ENCODE measurements at places on chromosomes 7 and 10.

GRCh38 chr7:93176992-93177580, 28.9 kb upstream of the SAMD9L start:
- DNase-seq, result no peak

DNA sequence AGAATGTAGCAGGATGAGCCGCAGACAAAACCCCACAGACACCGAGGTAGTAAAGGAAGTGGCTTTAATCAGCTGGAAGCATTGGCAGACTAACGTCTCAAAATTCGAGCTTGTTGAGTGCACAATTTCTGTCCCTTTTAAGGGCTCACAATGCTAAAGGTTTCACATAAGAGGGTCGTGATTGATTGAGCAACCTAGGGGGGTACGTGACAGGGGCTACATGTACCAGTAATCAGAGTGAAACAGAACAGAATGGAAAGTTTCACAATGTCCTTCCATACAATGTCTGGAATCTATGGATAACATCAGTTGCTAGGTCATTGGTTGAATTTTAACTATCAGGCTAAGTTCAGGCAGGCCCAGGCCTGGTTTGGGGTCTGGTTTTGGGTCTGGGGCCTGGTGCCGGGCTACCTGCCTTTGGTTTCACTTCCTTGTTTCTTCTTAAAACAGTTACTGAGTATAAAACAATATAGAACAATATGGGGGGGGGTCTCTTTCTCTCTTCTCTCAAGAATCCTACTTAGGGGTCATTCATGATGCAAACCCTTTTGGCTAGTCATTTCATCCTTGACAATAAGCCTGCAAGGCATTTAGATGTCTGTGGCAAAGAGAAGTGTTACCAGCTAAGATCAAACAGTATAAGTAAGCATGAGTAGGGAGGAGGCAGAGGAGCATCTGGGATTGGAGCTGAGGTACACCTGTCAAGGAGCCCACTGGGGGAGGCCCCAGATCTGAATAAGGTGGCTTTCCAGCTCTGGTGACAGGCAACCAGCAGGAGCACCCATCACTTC, 364.1 kb downstream of the TNS3 start:
- no peak for DNase-seq

- DNase-seq, result peak; percentile 47
Observed at GRCh38 chr7:2527505-2528467, 8.2 kb downstream of the LFNG start.

- no peak for DNase-seq
Observed at GRCh38 chr7:1669954-1670893, at the start of gene ELFN1. ELFN1 (plus strand) TSS chr7:1670277; CDS start chr7:1744597, 74,320 bp downstream.

- DNase-seq, result no peak
Observed at GRCh38 chr7:12865593-12865992, 178.2 kb downstream of the ARL4A start.

DNA sequence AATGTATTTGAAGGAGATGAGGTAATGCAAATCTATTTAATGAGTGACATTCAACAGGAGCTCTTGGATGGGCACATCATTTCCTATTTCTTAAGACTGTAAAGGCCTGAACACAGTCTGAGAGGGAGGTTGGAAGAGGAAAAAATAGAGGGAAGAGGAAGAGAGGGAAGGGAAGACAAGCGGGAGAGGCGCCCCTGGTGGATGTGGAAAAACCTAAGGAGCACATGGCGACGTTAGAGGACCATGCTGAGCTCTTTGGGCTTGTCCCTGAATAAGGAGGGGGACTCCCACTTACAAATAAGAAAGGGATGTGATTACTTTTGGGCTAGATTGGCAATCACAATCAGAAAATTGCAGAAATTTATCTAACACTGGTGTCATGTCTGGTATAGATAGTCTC, 19.6 kb downstream of the SUN3 start:
- no peak for DNase-seq

DNA sequence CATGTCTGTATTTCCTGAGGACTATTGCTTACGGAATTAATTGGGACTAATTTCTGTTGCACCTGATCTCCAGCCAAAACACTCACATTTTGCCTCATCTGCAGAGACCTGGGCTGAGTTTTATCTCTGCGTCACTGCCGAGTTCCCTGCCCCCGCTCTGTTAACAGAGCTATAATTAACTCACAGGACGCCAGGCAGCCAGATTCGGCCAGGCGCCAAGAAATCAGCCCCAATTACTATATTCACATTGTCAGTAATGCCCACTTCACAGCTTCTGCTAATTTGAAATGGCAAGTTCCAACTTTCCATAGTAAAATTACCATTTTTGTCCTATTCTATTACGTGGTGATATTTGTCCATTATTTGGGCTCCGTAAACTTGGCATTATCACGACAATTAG, 130.5 kb downstream of the CUX1 start:
- no peak for DNase-seq

Measured in activated T-cell treated with anti-CD3 and anti-CD28 coated beads for 24 hours (primary cell).